Activated CD4-positive, alpha-beta T cell treated with anti-CD3 and anti-CD28 coated beads, Interleukin-2, amount 50 U/mL, for 16 hours (primary cell): ENCODE measurements at places on chromosomes 2 and 18.

DNA sequence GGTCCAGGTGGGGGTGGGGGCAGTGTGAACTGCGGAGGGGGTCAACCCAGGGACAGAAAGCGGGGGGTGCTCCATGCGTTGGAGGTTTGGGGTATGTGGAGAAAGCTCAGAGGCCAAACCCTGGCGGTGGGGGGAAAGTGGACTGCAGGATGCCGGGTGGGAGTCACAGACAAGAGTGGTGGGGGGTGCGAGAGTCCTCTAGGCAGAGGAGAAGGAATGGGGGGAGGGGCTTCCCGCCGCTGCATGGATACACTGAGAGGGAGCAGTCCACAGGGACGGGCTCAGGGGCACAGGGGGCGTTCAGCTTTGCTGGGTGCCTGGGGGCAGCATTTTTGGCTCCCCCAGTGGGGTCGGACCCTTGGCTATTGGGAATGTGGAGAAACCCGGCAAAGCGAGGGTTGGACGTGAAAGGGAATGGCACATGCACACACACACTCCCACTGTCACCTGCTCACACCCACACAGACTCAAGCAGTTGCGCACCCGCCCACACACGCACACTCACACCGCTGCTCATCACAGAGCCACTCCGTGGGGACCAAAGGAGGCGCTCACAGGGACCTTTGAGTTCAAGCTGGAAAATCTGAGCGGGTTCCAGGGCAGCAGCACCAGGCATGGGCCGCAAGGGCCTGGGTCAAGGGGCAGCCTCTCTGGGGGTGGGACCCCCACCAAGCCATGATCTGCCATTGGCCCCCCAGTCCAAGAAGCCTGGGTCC, 7.7 kb downstream of the GBX2 start:
- DNase-seq: no peak

DNA sequence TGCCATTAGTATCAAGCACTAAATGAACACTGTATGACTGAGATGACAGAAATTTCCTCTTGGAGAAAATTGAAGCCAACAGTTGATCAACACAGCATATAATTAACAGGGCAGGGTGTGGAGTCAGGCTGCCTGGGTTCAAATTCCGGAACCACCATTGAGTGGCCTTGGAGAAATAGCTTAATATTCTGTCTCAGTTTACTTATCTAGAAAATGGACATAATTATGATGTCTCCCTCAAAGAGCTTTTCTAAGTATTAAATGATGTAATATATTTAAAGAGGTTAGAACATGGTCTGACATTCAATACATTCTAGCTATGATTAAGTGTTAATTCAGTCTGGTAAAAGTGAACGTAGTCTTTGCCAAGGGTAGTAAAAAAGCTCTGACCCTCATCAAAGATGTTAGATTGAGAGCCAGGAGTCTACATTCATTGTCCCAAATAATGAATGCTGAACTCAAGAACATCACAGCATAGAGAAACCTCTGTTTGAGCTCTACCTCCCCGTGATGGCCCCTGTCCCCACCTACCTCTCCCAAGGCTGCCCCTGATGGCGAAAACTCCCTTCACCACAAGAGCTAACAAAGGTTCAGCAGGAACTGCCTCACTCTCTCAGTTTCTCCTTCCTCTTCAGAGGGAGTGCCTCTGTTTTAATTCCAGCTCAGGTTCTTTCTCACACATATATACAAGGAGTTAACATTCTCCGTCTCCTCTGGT, 2.7 kb upstream of the VWA3B start:
- no peak for DNase-seq

GRCh38 chr2:120239488-120240287, 13.0 kb upstream of the RALB start:
- DNase-seq: no peak

GRCh38 chr2:107697385-107697784, 129.3 kb upstream of the RGPD4 start:
- no peak for DNase-seq

DNA sequence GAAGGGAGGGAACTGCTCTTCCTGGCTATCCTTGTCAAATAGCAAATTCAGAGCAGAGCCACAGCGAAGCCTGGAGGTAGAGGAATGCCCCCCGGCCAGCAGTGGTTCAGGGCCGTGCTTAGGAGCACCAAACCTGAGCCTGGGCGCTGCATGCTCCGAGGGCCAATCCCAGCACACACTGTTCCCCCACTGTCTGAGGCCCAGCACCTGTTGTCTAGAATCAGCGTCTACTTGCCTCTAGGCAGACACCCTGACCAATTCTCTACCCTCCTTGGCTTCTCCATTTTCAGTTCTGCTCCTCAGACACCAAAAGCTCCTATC, 177.6 kb upstream of the PKDCC start:
- no peak for DNase-seq

DNA sequence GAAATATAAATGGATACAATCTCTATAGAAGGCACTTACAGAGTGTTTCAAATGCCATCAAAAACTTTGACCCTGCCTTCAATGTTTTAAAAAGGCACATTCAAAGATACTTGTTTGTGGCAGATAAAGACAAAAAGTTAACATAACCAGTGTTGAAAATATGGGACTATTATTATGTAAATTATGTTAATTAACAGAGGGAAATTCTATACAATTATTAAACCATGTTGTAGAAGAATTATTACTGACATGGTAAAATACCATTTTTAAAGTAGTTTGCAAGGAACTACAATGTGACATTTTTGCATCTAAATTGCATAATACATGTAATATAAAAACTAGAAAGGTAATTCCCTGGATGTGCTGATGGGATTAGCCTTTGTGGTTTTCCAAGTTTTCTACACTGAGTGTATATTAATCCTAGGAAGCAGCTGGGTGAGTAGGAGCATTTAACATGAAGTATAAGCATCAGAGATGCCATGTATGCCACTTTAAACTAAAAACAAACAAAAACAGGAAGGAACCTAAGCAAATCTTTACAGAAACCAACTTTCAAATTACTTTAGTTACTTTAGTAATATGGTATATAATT, 21.7 kb downstream of the MIB1 start:
- DNase-seq: no peak

DNA sequence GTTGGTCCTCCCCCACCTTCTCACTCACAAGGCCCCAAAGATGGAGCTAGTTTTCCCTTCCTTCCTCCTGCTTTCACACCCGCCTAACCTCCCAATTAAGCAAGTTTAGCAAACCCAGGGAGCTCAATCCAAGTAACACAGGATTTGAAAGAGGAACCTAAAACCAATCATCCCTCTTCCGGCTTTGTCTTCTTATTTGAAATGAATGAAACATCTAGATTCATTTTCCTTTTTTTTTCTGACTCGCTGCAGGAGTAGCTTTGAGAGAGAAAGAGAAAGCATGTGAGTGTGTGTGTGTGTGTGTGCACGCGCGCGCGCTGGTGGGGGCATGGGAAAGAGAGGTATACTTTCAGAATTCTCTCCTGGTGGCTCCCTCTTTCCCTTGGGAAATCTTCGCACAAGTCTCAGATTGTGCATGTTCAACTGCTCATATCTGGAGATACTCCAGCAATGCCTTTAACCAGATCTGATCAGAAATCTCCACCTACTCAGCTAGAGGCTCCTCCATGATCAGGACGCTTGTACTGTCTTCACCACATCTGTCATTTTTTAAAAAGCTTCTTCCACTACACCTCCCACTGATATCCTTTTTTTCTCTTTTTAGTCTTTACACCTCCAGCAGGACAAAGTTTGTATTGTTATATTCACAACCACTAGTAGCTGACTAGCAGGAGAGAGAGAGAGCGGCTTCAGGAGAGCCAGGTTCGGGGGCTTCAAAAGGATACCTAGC, 1.7 kb downstream of the SLC8A1 start:
- no peak for DNase-seq

DNA sequence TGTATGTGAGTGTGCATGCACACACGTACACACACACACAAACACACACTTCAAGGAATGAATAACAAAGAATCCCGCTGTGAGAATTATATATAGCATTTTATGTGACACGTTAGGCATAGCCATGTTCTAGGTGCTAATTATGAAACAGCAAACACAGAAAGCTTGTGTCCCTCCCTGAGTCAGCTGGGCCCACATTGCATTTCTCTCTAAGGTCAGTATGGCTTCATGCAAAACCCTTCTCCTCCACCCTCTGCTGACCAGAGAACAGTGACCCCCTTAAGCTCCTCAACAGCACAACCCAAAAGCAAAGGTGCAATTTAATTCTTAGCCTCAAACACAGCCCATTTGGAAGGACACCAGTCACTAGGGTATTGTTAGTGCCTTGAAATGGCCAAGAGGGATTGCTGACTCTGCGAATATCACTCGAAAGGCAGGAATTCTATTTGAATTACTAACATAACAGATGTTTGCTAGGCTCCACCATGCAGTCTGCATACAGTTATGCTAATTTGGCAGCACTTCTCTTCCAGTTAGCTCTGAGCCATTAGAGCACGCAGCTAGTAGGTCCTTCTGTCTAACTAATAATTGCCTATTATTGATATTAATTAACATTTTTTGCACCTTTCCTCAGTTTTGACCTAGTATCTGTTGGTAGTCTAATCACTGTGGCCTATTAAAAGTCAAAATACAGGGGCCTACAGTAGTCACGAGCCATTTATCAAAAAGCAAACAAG, 149.0 kb downstream of the LNPK start:
- no peak for DNase-seq

DNA sequence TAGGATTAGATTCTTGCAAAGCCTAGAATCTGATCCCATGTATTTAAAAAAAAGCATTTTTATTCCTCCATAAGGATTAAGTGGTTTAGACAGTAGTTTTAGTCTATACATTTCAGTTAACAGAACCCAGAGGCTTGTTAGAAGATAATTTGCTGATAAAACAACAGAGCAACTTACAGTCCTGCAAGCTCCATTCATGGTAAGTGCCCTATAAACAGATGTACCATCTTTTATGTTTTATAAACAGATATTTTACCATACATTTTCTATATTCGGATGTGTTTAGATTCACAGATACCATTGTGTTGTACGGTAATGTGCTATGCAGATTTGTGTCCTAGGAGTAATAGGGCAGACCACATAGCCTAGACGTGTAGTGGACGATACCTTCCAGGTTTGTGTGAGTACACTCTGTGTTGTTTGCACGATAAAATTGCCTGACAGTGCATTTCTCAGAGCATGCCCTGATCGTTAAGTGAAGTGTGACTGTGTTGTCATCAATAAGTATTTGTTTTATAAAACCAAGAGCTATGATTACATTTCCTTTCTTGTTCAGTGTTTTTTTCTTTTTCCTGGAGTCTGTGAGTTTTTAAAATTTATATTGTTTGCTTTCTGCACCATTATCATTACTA, 54.2 kb downstream of the CERS6 start:
- DNase-seq: no peak

DNA sequence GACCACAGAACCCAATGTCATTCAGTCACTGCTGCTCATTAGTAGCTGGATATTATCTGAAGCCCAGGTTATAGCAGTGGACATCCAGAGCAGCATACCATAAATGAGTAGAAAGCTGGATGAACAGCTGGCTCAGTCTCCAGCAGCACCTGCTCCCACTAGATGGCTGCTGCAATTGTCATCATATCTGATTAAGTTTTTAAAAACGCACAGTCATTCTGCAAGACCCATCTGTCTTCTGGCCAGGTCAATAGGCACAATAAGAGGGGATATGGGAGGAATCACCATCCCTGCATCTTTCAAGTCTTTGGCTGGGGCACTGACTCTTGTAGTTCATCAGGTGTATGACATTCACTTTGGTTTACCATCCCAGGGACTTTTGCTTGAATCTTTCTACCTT, 55.1 kb upstream of the XDH start:
- DNase-seq: no peak

DNA sequence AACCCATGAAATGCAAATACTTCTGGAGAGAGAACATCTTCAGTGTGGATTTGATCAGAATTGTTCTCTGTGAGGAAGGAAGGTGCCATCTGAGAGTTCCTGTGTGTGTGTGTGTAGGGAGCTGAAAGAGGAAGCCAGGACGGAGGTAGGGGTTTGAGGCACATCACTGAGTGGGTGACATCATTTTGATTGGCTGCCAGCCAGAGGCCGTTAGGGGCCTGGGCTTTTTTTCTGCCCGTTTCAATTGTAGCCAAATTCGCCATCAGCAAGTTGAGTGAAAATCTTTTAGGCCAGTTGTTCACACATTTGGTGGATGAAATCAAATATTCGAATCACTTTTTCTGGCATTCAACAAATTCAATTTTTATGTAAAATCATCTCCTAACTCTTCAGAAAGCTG, 48.9 kb downstream of the TSN start:
- no peak for DNase-seq

GRCh38 chr2:150476809-150477302, 10.6 kb downstream of the RND3 start:
- no peak for DNase-seq

- DNase-seq: no peak
Measured at GRCh38 chr18:62426191-62426488, 96.7 kb upstream of the ZCCHC2 start.

- no peak for DNase-seq
Measured at GRCh38 chr2:174632841-174633622, 35.4 kb upstream of the WIPF1 start.

DNA sequence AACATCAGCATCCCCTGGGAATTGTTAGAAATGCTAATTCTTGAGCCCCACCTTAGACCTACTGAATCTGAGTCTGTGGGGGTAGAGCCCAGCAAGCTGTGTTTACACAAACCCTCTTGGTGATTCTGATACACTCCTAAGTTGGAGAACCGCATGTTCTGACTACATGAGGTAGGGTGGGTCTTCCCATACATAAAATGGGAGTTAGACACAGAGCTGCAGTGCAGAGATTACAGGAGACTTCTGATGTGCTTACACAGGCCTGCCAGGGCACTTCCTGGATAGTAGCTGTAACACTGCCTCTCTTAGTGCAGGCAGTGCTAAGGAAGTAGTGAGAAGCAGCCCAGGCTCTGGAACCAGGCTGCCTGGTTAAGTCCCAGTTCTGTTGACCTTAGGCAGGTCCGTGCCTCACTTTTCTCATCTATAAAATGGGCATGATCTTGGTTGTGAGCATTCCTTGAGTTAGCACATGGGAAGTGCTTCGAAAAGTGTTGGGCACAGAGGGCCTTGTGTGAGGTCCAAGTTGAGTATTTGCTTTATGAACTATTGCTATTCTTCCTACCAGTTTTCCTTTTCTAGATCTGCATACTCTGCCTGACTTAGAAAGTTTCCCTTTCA, 67.3 kb downstream of the GLI2 start:
- DNase-seq: no peak

DNA sequence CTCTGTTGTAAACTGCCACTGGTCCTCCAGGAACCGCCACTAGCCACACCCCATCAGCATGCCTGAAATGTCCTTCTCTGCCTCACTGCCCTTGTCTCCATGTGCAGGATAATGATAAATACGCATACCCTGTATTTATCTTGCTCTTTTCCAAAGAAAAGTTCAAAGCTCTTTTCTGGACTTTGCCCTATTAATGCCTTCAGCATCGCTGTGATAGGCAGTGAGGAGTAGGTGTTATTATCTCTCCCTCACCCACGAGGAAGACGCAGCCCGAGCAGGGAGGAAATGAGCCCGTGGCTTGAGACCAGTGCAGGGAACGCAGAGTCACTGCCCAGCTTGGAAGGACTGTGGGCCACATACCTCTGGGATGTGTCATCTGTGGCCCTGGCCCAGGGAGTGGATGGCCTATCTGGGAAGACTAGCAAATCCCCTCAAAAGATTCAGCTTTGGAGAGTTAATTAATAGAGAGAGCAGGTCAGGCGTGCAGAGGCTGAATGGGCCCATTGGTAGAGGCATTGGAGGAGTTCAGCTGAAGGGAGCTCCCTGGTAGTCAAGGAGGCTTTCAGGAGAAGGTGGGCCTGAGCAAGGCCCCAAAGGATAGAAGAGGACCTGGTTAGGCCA, 39.5 kb upstream of the MCFD2 start:
- no peak for DNase-seq

GRCh38 chr2:227774011-227774624, 28.4 kb downstream of the SCYGR8 start:
- DNase-seq: peak; percentile 28

- DNase-seq: no peak
Measured at GRCh38 chr2:60423505-60423904, 129.9 kb downstream of the BCL11A start.
